ENCODE measurements at places on chromosomes 5 and 9. TPM values are rescaled to one million over a fixed set of nuclear protein-coding genes. Genes with fewer than 3 reads are reported as not detected.

Gene ADGRD2
- not detected for total RNA-seq

Gene TLE4
- total RNA-seq = 240 TPM

Gene ARL14EPL
- not detected for total RNA-seq

Gene IFNA21
- not detected for total RNA-seq

Data from natural killer cell (primary cell).